ENCODE measurements at places on chromosomes 12 and 14.
A peak's percentile ranks its signal among the peaks of the same experiment; 100 is the strongest.

DNA sequence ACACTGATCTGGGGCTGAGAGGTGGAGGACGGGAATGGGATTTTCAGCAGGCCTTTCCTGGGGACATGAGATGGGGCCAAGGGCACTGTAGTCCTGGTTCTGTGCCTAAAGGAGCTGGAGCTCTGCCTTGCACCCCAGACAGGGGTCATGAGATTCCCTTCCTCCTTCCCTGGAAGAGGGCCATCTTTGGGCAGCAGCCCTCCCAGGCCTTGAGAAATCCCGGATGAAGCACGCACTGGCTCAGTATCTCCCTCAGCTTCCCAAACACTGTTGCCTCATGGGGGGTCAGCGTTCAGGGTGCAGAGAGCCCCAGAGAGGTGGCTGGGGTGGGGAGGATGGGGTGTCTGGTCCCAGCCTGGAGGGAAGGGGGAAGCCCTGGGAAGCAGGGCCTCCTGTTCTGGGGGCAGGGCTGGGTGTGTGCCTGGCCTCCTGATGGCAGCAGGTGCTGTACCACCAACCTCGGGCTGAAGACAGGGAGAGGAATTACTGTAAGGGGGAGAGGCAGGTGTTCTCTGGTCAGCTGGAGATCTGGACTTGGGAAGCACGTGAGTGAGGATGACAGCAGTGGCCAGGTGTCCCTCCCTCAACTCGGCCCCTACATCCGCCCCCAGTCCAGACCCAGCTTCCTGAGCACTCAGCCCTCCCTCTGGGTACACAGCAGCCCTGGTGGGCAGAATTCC is 8.4 kb upstream of the NR4A1 start:
- no peak for DNase-seq

GRCh38 chr14:52352061-52352491 is 38.0 kb downstream of the PTGER2 start:
- DNase-seq, result no peak

- DNase-seq, result no peak
These were observed 68.0 kb upstream of the GALNT9 start for GRCh38 chr12:132397152-132397933.

DNA sequence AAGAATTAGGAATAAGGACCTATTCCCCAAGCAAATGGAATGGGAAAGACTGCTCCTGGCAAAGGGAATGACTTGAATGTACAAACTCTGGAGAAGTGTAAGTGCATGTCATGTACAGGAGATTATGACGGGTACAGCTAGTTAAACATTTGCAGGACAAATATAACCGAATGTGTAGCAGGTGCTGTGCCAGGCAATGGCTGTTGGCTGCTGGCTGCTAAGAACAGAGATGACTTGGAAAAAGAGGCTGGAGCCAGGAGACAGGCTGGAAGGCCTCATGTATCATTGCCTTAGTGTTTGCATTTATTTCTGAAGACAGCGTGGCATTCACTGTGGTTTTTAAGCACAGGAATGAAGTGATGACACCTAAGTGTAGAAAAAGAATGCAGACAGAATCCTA is 136.8 kb downstream of the TTC8 start:
- no peak for DNase-seq

DNA sequence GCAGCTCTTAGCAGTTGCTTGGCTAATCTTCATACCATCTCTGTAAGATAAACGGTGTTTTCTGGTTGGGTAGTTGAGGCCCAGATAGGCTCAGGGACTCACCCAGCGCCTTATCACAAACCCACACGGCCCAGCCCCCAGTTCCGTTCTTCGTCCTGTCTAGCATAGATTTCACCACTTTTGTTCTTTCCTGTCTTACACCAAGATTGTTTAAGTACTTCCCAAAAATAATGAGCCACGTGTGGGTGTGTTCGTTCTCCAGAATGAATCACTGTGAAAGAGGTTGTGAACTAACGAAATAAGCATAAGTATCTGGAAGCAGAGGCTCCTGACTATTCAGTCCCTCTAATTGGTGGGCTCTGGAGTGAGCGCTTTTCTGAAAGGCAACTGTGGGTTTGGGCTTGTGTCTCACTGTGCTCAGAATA is 21.4 kb downstream of the ACVR1B start:
- DNase-seq, result no peak

DNA sequence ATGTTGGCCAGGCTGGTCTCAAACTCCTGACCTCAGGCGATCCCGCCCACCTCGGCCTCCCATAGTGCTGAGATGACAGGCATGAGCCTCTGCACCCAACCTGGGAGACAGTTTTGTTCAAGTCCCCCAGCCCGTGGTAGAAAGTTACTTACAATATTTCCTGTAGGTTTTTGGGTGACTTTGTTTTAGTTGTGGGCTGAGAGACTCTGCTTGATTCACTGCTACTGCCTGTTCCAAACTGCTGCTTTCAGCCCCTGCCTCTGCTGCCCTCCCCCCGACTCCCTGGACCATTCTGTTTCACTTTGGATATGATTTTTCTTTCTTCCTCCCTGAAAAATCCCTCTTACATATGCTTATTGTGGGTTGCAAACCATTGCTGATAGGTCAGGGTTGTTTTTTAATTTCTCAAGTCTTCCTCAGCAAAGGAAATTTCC is 13.4 kb upstream of the PCNX1 start:
- DNase-seq, result no peak

GRCh38 chr12:87679251-87679650 is 349.9 kb downstream of the C12orf50 start:
- no peak for DNase-seq

DNA sequence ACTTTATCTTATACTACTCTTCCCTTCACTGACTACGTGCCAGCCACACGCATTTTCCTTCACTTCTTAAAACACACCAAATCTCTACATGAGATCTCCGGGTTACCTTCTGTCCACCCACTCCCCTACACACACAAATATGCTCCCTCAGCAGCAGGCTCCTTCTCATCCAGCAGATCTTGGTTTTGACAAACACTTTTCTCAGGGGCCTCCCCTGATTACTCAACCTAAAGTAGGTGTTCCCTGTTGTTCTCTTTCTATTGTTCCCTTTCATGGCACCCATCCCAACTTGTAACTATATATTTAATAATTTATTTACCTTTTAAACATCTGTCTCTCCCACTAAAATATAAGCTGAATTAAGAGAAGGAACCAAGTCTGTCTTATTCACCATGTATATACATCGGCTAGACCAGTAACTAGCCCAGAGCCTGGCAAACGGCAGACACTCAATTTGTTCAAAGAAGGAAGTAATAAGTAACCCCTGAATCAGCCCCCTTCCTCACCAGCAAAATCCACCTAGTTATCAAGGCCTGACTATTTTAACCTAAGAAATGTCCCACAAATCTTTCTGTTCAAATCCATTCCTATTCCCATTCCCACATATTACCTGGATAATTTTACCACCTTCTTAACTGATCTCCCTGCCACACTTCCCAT is 2.7 kb downstream of the C2CD5 start:
- no peak for DNase-seq

DNA sequence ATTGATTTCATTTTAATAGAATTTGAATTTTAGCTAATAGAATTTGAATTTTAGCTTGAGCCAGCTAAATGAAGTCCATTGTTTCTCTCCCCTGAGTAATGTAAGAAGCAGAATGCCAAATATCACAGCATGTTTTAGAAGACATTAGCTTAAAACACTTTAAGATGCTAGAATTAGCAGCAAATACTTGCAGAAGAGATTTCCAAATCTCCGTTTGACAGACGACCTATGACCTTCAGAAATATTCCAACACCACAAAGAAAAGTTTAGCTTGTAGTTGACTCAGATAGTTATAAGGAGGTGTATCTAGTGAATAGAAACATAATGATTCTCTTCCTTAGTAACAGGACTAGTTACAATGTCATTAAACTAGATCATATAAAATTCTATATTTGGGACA is 51.7 kb upstream of the MYF6 start:
- DNase-seq, result no peak

- DNase-seq, result no peak
These were observed 155.0 kb downstream of the NUAK1 start for GRCh38 chr12:105983622-105984320.

DNA sequence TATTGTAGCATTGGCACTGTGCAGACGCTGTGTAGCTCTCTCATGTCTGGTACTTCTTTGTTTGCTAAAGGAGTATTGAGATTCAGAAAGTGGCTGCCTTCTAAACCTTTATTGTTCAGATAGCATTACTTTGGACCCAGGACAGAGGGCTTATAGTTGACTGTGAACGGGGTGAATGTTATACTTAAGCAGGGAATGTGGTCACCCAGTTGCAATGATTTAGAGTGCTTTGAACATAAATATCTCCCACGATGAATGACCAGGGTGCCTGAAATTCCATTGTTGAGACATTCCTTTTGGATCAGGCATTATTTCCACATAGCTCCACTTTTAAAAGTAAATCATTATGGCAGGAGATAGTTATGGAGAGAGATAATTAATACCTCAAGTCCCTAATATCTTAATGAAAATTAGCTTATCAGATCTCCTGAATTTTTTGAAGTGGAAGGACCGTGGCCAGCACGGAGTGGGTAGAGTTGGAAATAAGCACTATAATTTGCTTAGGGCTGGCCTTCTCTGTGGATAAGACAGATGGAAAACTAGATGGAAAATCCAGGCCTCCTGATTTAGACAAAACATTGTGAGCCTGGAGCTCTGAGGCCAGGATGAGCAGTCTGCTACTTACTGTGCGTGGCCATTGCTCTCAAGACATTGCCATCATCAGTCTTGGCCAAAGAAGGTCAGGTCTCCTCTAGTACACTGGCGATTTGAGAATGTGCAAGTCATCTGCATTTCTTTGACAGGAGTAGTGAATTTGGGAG is 114.5 kb downstream of the ETV6 start:
- DNase-seq, result no peak

DNA sequence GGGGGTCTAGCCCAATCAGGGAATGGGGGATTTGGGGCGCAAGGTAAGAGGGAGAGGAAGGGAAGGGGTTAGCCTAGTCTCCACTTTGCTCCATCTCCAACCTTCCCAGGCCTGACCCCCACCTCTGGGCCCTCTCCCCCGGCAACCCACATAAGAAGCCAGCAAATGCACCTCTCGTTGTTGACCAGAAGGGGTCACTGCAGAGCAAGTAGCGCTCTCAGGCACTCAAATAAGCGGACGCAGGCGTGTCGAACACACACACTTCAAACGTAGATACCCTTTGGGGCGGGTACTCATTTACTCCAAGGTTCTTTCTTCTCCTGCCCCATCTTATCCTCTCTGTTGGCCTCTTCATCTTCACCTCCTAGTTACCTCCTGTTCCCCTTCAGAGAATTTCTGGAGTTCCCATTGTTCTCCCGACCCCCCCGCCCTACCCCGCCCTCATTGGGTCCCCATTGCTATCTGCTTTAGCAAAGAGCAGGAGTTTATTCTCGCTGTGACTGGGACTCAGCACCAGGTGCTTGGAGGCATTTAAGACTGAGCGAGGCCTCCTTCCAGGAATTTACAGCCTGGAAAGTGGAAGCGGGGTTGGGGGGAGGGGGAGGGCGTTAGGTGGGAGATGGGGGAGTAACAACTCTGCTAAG is 1.5 kb upstream of the SRRM4 start:
- no peak for DNase-seq

DNA sequence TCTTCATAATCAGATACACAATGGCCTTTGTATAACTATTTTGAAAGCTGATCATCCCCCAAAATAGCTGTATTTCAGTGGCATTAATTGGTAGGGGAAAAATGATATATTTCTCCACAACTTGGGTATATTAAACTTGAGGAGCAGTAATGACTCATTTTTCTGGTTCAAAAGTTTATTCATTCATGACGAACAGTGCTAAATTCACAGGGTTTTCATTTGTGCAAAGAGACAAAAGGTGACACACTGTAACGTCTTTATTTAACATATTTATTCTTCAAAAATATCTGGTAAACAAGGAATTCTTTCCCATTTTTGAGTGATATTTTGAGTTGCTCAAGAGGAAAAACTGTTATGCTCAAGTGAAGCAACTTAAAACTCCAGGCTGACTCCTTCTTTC is 415.5 kb upstream of the SOX5 start:
- DNase-seq, result no peak

DNA sequence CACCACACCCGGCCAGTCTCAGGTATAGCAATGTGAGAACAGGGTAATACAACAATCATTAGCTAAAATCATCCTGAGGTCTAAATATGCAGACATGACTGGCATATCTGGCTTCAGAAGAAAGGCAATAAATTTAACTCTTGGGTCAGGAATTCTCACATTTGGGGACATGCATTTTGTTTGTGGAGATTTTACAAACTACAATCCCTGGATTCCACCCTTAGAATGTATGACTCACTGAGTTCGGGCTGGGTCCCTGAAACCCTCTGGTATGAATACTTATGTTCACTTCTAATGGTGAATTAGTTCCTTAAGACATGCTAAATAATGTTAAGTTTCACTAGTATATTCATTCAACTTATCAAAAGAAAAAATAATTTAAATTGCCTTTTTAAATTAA is 98.9 kb upstream of the HMGA2 start:
- no peak for DNase-seq

DNA sequence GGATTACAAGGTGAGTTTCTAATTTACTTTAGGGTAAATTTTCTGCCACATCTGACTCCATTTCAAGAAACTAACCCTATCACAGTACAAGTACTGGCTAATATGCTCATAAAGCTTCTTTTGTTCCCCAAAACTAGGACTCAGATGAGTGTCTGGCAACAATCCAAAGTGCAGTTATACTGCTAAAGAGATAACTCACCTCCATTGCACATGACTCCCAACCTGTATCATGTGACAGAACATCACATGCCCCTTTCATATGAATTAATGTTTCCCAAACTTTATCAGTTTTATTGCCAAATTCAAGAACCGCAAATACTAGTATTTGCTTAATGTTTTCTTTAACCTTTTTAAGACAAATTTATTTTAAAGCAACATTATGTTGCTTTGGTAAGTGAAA is 3.9 kb upstream of the PPP1R12A start:
- no peak for DNase-seq

- DNase-seq, result no peak
These were observed 334.1 kb downstream of the ALG10 start for GRCh38 chr12:34356233-34356987.

- DNase-seq, result peak; percentile 21
These were observed 107.0 kb downstream of the HELB start for GRCh38 chr12:66409195-66409871.

- peak; percentile 18 for DNase-seq
These were observed 9.2 kb downstream of the NIN start for GRCh38 chr14:50821510-50822464.

GRCh38 chr14:103209506-103209905 is 86.2 kb downstream of the TNFAIP2 start:
- DNase-seq, result no peak

Data from activated naive CD4-positive, alpha-beta T cell treated with anti-CD3 and anti-CD28 coated beads, Interleukin-2, amount 50 U/mL, for 16 hours (primary cell).